ENCODE measurements at places on chromosomes 1 and 21.

DNA sequence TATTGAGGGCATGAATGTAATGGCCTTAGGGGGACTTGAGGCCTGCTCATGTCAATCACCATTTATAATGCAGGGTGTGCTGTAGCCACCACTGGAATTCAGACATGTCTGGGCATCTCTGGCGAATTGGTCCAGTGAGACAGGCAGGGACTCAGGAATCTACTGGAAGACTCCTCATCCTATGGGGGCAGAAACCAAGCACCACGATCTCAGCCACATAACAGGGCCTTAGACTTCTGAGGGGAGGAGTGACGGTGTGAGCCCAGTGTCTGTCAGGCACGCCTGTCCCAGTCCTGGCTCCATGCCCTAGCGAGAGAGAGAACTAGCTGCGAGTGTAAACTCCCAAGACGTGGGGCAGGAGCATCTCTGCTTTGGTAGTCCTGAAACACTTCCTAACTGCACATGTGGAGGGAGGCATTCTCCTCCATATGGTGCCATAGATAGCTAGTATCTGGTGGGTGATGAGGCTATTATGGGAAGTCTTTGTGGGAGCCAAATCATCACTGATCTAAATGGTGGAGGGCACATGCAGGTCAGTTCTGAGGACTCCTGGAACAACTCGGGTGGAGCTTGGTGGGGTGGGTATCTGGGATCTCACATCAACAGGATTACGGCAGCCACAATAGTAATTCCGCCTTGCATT lies 29.8 kb upstream of the KIAA0040 start:
- no peak for DNase-seq

GRCh38 chr21:44742418-44743153 lies 31.2 kb upstream of the TSPEAR start:
- no peak for DNase-seq

GRCh38 chr1:200949626-200950025 lies 54.9 kb downstream of the INAVA start:
- DNase-seq: no peak

DNA sequence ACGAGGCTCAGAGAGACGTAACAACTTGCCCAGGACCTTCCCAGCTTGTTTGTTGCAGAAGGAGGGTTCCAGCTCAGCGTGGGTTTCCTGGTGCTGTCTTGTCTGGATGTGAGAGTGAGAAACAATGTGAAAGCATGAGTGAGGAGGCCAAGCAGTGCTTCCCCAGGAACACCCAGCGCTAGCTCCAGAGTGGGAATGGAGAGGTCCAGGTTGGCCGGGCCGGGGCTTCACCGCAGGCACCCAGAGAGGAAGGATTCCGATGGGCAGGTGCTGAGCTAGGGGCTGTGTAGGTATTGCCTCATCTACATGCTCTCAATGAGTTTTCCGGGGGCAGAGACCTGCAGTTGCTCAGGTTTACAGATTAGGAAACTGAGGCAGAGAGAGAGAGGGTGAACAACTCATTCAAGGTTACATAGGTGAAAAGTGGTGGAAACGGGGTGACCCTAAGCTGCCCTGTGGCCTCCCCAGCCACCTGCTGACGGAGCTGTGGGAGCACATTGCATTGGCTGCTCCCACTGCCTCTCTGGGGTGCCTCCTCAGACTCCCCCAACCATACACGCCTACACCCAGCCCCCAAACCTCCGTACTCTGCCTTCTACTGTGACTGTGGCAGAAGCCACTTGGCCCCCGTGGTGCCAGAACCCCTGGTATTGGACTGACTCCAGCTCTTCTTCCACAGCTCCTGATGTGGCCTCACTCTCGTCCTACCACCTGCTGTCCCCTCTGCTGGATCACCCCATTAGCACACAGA lies 51.2 kb downstream of the B3GALT5 start:
- DNase-seq: no peak

GRCh38 chr21:46089285-46089684 lies 8.6 kb upstream of the COL6A2 start:
- DNase-seq: no peak
